ENCODE measurements at places on chromosomes 13 and 19.

DNA sequence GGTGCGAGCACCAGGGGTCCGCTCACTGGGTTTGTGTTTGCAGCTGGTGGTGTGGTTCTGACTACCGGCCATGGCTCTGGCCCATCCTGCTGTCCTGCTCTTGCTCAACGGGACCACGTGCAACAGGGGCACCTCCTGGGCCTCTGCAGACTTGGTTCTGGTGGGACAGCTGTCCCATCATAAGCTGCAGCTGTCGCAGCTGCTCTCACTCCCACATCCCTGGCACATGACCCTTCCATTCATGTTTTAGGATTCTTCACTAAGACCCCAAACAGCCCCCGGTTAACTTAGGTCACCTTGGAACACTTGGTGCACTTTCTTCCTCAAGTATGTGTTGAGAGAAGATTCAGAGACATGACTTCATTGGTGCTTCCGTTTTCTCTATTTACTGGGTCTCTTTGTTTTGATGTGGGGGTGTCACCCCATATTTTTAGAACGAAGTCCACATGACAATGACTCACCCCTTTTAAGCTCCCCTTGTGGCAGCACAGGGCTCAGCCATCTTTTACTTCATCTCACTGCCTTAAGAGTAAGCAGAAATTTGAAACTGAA, 68.4 kb upstream of the ARHGEF7 start:
- peak; percentile 66 for DNase-seq

GRCh38 chr13:103066079-103066780, at the start of gene SLC10A2:
TSS of gene SLC10A2 (minus strand) at chr13:103066417. CDS start at chr13:103066249, 168 bp downstream.
- DNase-seq = no peak

DNA sequence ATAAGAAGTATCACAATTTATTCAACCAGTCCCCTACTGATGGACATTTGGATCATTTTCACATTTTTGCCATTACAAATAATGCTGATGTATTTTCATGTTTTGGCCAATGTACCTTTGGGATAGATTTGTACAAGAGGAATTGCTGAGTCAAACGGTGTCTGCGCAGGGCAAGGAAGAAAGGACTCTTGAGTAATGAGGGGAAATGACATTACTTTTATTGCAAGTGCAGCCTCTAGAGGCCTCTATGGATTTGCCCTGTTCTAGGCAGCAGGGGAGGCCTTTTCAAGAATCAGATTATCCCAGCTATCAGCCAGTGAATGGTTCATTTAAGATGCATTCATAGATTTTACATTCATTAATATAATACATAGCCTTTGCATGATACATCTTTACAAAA, 32.9 kb upstream of the GTF3A start:
- DNase-seq = no peak

- DNase-seq = no peak
Measured at GRCh38 chr19:57434386-57435061, 601 bp upstream of the ZNF749 start.

DNA sequence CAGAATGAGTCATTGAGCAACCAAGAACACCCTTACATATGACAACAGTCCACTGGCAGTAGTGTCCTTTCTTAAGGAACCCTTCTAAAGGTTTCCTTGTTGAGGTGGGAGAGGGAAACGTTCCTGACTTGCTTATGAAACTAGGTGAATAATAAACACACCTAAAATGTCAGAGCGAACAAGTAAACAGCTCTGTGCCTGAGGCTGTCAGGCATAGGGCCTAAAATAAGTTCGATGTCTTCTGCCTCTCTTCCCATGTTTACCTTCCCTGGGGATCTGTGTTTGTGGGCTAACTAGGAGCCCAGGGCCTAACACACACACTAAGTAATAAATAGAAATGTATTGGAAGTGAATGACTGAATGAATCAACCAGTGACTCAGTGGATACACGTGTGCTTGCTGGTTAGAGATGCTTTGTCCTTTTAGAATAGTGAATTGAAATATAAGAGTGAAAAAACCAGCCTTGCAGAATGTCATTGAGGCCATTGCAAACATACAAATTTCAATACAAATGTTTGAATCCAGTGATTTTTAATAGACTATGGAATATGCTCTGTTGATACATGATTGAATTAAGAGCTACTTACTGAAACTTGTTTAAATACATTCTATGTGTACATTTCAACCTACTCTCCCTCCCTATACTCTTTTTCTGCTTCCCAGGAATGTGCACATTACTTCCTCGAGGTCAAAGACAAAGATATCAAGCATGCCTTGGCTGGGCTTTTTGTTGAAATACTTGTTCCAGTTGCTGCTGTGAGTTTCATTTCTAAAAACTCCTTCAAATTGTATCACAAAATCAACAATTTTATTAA, 102.9 kb downstream of the FRY start:
- no peak for DNase-seq

DNA sequence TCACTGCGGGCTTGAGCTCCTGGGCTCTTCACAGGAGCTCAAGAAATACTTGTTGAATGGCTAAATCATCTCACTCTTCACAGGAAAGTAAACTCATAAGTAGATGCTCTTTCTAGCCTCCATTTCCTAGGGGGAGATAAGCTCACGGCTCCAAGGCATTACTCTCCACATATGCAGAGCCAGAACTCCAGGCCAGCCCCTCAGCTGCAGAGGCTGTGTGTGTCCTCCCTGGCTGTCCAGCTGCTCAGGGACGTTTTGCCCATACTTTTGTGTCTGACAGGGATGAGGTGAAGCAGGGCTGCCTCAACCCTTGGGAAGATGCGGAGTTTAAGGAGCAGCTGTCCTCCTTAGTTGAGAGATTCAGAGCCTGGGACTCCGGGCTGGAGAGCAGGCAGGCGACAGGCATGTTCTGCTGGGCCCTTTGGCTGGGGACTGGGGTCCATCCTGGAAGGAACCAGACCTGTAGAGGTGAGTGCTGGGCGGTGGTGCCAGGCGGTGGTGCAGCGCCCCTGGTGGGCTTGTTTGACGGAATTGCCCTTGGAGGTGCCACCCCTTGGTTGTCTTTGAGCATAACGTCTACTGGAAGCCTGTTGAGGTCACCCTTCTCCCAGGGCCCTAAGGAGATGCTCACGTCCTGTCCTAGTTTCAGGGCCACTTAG, 20.5 kb upstream of the SLC15A1 start:
- no peak for DNase-seq

DNA sequence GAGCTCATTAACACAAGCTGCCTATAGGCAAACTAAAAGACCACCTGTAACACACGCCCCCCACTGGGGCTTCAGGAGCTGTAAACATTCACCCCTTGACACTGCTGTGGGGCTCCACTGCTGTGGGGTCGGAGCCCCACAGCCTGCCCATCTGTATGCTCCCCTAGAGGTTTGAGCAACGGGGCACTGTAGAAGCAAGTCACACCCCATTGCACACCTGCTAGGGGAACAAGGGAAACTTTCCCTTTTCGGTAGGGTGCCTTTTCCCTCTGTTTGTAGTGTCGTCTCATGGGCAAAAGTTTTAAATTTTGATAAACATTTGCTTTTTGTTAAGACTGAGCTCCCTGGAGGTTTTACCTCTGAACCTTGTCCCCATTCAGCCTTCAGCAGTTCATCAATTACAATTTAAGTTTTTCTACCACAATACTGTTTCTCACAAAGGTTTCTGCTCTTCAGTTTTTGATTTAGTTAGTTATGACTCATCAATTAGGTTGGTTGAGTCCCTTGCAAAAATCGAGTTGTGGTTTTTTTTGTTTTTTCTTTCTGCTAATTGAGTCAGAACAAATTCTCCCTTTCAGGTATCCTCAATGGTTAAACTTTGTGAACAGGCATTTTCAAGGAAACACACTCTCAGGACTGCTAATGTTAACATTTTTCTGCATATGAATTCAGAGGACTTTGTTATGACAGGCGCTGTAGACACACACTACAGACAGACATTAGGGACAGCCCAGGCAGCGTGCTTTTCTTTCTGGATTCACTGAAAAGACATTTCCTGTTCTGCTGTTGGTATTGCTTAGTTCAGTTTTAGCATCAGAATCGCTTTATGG, 35.1 kb downstream of the ZNF433 start:
- no peak for DNase-seq

DNA sequence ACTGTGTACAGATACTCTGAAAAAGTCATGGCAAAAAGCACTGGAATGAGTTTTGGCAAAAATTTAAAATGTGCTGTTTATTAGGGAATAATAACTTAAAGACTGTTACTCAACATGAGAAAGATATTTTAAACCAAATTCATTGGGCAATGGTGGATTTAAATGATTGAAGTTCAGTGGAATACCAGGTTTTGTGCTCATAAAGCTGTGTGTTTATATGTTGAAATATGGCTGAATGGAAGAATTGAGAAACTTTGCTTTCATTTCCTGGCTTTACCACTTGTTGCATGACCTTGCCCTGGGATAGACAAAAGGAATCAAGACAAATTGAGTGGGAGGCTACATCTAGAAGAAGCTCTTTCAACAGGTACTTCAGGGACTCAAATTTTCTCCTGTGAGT, 246.4 kb downstream of the GPC5 start:
- no peak for DNase-seq

DNA sequence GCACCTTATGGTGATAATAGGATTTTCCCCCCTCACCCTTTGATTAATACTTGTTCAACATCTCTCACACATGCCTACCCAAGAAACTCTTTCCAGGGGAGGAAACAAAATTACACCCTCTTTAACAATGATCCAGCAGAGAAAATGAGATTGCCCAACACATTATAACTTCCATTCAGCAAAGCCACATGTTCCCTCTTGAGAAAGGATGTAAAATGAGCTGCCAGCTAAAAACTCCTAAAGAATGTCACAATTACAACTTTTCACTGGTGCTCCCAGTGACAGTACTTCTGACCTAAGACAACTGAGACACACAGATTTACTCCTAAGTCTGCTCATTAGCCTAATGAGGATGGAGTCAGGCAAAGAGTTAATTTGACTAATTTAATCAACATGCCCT, 621.4 kb downstream of the DIAPH3 start:
- no peak for DNase-seq

DNA sequence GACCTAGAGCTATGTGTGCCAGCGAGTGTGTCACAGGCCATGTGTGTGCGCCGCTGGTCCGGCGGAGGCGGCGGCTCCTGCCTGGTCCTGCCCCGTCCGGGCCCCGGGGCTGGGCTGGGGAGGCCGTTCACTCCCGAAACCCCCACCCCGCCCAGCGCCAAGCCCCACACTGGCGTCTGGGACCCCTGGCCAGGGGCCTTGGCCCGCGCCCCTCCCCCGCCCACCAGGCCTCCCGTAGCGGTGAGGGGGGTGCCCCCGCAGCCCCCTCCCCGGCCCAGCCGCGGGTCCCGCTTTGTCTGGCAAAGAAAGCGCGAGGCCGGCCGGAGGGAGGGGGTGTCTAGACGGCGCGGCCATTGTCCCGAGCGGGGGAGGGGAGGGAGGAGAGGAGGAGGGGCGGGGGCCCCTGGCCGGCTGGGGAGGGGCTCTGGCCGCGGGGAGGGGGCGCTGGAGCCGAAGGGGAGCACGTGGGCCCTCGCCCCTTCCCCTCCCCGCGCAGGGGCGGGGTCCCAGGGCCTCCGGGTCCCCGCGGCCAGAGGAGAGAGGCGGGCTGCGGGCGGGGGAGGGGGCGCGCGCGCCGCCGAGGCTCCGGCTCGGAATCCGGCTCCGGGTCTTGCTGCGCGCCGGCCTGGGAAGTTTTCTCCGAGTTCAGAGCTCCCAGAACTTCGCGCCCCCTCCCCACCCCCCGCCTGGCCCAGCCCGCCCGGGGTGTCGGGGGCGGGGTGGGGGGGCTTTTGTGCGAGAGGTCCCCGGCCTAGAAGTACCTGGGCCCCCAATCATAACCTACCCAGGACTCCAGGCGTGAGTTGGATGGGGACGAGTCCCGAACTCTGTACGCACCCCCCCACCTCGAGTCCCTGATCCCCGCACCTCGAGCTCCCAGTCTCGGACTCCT, 888 bp downstream of the NOTCH3 start:
- no peak for DNase-seq

DNA sequence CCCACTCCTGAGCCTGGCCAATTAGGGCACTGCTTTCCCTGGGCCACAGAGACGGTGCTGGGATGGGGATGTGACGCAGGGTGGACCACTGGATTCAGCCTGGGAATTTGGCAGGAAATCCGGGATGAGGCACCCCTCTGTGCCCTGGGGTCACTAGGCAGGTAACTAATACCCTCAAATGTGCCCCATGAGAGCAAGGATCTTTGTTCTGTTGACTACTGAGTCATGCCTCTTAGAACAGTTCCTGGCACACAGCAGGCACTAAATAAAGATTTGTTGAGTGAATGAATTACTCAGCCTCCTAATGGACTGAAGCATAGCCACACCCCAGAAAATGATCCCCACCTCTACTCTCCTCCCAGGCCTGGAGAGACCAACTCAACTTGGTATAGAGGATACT, 15.9 kb downstream of the OPA3 start:
- no peak for DNase-seq

GRCh38 chr19:31278555-31279435, 70.4 kb downstream of the TSHZ3 start:
- no peak for DNase-seq

- peak; percentile 10 for DNase-seq
Measured at GRCh38 chr13:28610996-28611395, 47.9 kb upstream of the POMP start.

DNA sequence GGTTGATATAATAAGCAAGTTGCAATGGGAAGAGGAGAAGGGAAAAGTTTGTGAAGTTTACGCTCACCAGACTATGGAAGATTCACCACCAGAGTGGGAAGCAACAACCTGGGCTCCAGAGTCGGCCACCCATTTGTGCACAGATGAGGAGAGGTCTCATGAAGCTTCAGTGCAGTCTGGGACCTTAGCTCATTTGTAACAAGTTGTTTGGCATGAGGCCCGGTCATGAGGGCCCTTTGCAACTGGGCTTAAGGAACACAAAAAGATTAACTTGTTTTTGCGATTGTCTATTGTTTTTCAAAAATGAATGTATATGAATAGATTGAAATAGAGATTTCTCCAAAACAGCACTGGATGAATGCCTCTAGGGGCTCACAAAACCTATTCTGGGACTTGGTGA, 94.2 kb downstream of the ZNF737 start:
- DNase-seq = no peak

DNA sequence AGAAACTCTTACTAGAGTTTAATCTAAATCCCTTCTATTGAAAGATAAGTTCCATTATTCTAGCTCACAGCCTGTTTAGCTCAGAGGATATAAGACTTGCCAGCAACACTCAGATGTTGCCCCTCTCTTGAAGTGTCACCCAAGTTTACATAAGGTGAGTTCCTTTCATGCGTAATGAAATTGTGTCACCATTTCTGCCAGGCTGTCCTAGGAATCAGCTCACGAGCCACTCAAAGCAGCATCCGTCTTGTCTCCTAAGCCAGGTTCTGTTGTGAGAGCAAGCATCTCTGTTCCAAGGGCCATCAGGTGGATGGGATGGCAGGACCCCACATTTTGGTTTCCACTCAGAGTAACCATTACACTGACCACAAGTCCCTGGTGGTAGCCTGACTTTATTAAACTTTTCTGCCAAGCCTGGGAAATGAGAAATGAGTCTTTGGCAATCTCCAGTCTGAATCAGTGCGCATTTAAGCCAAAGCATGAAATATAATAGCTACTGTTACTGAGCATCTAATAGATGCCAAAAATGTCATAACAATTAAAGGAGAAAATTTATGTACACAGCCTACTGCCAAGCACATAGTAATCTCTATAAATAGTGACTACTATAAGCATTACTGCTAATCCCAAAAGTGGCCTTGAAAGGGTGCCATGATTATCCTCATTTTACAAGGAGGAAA, 179.6 kb upstream of the MIR17HG start:
- no peak for DNase-seq
